DMS153 (cell line): ENCODE measurements at places on chromosomes 2 and 18.

- DNase-seq: no peak
Measured at GRCh38 chr18:25467226-25467987, 115.4 kb upstream of the ZNF521 start.

DNA sequence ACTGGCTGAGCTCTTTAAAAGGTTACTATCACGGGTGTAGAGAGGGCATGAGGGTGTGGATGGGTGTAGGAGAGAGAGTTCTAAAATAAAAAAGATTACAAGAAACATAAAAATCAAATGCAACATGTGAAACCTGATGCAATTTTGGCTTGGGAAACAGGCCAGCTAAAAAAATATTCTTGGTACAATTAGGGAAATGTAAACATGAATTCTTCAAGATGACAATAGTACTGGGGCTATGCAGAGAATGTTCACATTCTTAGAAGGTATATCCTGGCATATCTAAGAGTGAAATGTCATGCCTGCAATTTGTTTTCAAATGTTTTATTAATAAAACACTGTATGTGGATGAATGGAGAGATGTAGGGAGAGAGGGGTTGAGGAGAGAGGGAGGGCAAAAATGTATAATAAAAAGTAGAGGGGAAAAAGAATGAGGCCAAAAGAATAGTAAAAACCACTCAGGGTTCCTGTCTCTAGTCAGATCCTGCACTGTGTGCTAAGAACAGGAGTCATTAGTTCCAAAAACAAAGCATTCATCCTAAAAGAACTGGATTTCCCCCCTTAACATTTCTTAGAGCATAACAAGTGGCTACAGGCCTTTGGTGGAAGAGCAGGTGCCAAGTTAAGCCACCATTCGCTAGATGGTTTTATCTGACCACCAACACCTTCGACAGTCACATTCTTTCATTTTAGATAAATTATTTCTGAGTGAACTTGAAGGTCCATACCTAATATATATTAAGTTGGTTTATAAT is 77.3 kb downstream of the LPIN2 start:
- DNase-seq: no peak

- no peak for DNase-seq
Measured at GRCh38 chr18:3984163-3984757, 470.8 kb downstream of the DLGAP1 start.

GRCh38 chr2:178327516-178327915 is 123.5 kb downstream of the PRKRA start:
- no peak for DNase-seq

DNA sequence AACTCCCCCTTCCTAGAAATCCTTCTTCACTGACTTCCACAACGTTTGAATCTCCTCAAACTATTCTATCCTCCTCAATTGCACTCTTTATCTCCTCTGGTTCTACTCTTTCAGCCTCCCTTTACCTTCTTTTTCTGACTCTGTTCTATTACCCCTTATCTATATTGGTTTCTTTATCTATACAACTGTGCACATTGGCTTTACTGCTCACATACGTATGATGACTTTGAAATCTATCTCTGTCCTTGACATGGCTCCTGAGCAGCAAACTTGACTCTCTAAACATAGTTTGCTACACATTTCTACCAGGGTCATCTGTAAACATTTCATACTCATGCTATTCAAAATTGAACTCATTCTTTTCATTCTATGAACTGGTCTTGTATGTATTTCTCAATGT is 601.0 kb upstream of the LINC00305 start:
- no peak for DNase-seq

DNA sequence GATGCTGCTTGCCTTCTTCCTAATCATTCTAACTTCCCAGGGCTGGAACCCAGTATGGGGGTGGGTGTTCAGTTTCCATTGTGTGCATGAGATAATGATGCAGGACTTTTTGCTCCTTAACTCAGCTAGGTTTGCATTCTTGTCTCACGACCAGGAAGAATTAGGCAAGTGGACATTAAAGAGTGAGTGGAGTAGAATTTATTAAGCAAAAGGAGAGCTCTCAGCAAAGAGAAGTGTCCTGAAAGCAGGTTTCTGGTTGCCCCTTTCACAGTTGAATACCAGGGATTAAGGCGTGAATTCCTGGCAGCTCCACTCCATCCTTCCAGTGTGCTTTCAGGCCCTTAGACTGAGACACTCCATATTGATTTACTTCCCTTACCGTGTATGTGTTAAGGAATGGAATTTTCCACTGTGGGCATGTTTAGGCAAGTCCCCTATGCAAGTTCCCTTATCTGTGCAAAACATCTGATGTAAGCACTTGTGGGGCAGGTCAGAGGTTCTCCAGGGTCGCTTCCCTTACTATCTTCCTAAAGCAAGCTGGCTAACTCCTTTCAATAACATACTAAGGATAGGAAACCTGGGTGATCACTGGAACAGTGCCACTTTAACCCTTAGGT is 126.5 kb downstream of the GPR39 start:
- no peak for DNase-seq

DNA sequence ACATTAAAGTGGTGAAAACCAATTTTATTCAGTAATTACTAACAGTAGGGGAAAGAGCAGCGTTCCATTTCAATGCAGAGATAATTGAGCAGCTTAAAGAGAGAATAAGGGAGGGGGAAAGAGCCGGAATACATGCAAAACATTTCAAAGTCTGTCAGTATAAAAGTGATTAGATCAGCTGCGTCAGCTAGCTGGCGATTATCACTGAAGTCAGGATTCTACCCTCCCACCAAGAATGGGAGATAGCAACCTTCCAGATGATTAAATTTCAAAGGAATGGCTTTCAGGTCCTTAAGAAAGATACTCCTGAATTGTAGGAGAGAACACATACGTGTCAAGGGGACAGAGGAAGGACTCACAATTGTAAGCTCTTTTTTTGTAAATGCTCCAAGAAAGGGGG is 2.7 kb upstream of the ZC3H6 start:
- DNase-seq: no peak
